ENCODE measurements at places on chromosomes 6 and 20.
A peak's percentile ranks its signal among the peaks of the same experiment; 100 is the strongest.

DNA sequence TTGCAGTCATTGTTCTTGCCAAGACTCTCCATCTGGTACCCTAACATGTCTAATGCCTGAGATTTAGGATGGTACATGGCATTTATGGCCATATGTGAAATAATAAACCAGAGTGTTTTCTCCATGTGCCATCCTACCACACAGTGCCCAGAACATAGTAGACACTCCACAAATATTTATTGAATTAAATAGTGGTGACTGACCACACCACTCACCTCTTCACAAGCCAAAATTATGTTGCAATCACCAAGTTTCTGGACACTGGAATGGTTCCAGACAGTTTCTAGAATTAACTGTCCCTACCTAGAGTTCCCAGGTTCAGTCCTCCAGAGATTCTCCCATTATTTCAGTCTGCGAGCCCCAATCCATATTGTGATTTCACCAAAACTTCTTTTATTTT lies 427.3 kb downstream of the KIF16B start:
- no peak for DNase-seq

GRCh38 chr6:154239392-154239791 lies 117.2 kb downstream of the IPCEF1 start:
- no peak for DNase-seq

- no peak for DNase-seq
Measured at GRCh38 chr20:37230200-37230599, 31.4 kb downstream of the GHRH start.

- DNase-seq, result no peak
Measured at GRCh38 chr6:100412872-100413271, 51.8 kb downstream of the SIM1 start.

DNA sequence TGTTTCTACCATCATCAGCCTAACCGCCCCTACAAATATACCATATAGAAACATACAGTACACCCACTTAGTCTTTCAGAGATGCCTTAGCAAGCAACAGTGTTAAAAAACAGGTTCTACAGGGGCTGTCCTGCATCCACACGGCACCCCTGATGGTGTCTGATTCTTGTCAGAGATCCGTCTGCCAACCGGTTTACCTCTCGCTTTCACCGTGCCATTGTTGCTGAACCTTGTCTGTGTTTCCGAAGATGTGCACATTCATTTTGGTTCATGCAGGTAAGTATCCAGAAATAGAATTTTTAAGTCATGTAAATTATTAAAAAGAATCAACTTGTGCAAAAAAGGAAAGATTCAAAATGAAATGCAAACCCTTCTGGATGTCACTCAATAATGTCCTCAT lies 52.9 kb downstream of the EPHA7 start:
- no peak for DNase-seq

DNA sequence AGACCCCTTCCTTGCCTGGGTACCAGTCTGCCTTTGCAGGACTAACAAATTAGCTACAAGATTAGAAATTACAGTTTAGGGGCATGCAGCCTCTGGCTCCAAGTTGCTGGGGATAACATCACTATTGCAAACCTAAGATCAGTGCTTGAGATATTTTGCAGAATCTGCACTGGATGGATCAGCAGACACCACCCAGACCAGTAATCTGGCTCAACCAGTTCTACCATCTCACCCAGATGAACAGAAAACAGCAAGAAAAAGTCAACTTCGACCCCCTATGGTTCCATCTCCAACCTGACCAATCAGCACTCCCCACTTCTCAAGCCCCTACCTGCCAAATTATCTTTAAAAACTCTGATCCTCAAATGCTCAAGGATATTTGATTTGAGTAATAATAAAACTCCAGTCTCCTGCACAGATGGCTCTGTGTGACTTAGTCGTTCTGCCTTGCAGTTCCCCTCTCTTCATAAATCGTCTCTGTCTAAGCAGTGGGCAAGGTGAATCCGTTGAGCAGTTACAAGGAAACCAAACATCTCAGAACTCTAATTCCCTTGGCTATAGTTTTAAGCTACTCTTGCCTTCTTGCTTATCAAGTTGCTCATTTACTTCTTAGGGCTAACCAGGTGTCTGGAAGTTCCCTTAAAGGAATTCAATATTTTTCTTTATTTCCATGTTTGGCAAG lies 16.1 kb upstream of the LMBRD1 start:
- DNase-seq, result no peak

DNA sequence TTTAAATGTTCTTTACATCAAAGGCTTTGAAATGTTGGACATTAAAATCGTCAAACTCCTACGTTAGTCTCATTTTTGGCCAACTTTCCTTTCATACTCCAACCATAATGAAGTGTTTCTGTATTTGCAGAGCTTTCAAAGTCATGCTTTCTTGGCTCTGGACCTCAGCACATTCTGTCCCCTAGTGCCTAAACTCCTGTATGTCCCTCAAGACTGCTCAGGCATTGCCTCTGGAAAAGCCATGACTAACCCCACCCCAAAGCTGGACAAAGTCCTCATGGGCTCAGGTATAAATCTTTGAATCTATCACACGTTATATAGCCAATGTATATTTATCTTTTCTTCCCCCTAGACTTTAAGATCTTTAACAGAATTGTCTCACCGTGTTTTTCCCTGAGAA lies 18.9 kb downstream of the IFNGR1 start:
- DNase-seq, result no peak

DNA sequence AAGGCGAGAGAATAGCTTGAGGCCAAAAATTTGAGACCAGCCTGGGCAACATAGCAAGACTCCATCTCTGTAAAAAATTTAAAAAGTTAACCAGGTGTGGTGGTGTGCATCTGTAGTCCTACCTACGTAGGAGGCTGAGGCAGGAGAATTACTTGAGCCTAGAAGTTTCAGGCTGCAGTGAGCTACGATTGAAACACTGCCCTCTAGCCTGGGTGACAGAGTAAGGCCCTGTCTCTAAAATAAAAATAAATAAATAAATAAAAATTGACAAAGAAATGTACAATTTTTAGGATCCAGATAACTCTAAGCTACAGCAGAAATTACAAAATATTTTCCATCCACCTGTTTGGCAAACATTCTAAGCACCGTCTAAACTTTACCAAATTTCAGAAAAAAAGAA lies 941.0 kb upstream of the ADGRB3 start:
- DNase-seq, result no peak

GRCh38 chr6:87102151-87102621 lies 7.3 kb upstream of the CGA start:
- no peak for DNase-seq

GRCh38 chr20:57266291-57267157 lies at the start of gene BMP7:
TSS of gene BMP7 (minus strand) at chr20:57266641. CDS start at chr20:57266122, 519 bp downstream.
- DNase-seq, result no peak

GRCh38 chr6:134406311-134406710 lies 88.4 kb upstream of the SGK1 start:
- no peak for DNase-seq

DNA sequence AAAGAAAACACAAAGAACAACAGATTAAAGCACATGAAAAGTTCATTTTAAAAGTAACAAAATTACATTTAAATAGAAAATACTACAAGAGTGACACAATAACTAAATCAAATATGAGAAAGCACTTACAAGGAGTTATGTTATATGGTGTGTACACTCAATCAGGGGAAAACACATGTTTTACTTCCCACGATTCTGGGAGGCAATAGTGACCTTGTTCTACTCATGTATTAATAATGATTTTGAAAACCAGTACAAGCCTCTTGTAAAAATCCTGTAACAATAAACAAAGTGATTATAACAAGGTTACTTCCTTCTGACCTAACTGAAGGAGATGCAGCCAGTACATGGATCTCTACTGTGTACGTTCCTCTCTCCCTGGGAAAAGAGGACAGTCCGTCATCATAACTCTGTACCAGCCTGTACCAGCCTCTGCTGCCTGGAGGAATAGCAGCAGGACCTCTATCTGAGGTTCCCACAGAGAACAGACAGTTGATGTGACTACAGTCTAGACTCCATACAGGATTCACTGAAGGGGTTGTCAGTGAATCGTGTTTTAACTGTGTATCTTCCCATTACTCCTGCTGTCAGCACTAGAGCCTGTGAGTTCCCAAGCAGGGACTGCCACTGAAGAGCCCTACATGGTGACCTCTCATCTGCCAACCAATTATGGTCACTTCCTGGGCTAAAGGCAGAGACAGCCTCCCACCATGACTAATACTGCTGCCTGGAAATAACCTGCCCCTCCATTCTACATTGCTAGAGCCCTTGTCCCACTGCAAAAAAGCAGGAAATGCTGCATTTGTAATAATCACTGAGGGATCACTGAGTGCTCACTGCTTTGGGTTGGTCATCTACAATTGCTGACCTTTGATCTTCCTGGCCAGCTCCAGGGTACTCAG lies 149.7 kb downstream of the KIF16B start:
- DNase-seq, result no peak

GRCh38 chr20:37669062-37669772 lies 24.6 kb upstream of the CTNNBL1 start:
- DNase-seq, result no peak

- no peak for DNase-seq
Measured at GRCh38 chr6:21751608-21752007, 158.1 kb downstream of the SOX4 start.

DNA sequence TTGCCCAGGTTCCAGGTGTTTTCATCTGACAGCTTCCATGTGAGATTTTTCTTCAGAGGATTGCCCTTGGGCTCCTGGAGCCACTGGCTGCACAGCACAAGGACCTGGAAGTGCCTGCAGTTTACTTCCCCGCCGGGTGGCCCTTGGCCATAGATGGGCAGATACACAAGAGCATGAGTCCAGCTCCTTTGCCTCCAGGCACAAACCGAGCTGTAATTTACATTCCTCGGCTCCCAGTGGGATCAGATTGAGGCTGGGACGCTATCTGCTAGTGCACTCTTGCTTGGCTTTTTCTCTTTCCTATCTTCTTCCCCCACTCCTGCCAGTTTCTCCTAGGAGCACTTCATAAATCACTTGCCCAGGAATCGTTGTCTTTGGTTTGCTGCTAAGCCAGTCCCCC lies 85.4 kb upstream of the RALY start:
- no peak for DNase-seq

DNA sequence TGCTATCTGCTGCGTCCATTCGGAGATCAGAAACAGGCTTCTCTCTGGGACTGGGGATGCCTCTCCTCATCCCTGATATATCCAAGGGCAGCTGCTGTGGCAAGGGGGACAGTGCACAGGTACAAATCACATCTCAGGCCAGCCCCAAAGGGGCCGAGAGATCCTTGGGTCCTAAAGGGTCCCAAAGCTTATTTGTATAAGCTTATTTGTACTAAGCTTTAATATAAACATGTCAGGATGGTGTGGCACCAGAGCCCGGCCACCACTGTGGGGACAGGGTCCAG lies 45.3 kb downstream of the FGD2 start:
- no peak for DNase-seq

DNA sequence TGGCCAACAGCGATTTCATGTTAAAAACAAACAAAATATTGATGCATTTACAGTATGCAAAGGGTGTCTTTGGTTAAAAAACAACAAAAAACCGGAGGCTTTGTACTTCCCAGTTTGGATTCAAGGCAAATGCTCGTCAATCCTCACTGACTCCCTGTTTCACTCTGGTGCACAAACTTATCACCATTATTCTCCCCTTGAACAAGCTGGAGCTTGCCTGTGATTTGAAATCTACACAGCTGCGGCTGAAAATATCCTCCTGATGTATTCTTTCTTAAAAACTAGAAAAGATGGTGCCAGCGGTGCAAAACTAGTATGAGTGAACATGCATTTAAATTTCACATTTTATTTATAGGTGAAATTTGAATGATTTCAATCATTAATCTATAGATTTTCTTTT lies 3.3 kb downstream of the PERP start:
- DNase-seq, result no peak

DNA sequence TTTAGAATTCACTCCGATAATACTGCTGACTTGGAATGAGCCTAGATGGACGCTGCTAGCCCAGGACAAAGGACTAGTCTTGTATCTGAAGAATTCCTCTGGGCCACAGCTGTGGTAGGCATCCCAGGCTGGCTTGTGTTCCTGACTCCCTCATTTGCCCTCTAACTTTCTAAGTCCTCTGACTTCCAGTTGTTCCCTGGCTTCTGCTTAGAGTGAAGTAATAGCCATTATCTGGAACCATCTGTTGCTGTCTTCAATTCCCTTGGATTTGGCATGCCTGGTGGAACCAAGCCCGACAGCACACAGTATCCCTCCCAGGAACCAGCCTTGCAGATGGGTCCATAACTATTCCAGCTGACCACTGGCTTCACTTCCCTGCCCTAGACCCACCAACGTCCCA lies 376.0 kb downstream of the SYNE1 start:
- no peak for DNase-seq

- no peak for DNase-seq
Measured at GRCh38 chr20:6704132-6704861, 63.2 kb upstream of the BMP2 start.

GRCh38 chr20:54103067-54103761 lies 32.8 kb upstream of the BCAS1 start:
- DNase-seq, result peak; percentile 61

DNA sequence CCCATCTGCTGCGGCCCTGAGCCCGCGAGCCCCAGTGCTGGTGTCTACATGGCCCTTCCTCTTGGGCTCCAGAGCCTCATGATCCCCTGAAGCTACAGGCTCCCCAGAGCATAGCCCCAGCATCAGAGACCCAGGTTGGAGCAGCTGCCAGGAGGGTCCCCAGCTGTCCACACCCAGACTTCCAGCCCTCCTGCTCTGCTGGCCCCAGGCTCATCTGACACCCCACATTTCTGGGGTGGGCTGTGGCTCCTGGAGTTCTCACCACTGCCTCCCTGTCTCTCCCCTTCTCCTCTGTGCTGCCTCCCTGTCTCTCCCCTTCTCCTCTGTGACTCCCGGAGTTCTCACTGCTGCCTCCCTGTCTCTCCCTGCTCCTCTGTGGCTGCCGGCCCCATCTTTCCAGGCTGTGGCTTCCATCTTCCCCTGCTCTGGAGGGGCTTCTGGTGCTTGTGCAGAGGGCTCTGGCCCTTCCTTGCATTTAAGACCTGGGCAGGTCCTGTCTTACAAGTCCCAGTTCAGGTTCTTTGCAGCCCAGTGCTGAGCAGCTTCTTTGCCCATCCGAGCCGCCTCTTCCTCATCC lies 108.1 kb downstream of the ERMARD start:
- DNase-seq, result no peak

GRCh38 chr6:44670146-44670545 lies 282.6 kb downstream of the CDC5L start:
- no peak for DNase-seq

- no peak for DNase-seq
Measured at GRCh38 chr20:21136015-21136732, 10.3 kb downstream of the KIZ start.

DNA sequence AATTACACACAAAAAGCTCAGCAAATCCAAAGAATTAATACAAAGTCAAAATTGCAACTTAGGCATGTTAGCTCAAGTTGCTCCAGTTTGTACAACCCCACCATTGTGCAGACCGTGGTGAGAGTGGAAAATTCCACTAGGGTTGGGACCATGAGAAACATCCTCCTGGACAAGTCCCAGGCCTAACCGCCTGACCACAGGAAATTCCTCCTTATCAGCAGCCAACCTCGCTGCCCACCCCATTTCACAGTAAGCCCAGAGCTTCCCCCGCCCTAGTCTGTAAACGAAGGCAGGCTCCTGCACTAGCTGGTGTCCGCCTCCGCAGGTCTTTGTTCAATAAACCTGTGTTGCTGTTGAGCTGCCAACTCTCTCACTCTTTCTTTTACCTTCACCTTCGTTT lies 1023.3 kb downstream of the EYS start:
- no peak for DNase-seq
